ENCODE measurements at places on chromosomes 7 and 10. TPM values are rescaled to one million over a fixed set of nuclear protein-coding genes. Genes with fewer than 3 reads are reported as not detected.

The MMP21 gene
- total RNA-seq: not detected

The LIPJ gene
- total RNA-seq: not detected

The CPA1 gene
- total RNA-seq: not detected

The FFAR4 gene
- total RNA-seq: not detected

The GDF10 gene
- total RNA-seq: not detected

The PIK3AP1 gene
- 0.05 TPM for total RNA-seq

The COG5 gene
- total RNA-seq: 28.3 TPM

The ADRA2A gene
- total RNA-seq: not detected

The PITX3 gene
- total RNA-seq: not detected

The FANK1 gene
- 1.4 TPM for total RNA-seq

The LDB3 gene
- 0.46 TPM for total RNA-seq

The TLX1 gene
- total RNA-seq: not detected

The GBX1 gene
- not detected for total RNA-seq

The ZDHHC16 gene
- total RNA-seq: 61.1 TPM

The NCF1 gene
- not detected for total RNA-seq
